ENCODE measurements at places on chromosomes 12 and 14. TPM values are rescaled to one million over a fixed set of nuclear protein-coding genes. Genes with fewer than 3 reads are reported as not detected.

GRCh38 chr12:26273811-26274210 lies 78.4 kb downstream of the SSPN start:
- no peak for DNase-seq

- no peak for DNase-seq
Measured at GRCh38 chr12:110548678-110549077, 34.4 kb downstream of the PPTC7 start.

Gene FOXA1
- total RNA-seq: 29.6 TPM

Gene TAS2R43
- total RNA-seq: not detected

Measured in NCI-H460 (cell line).